ENCODE measurements at places on chromosomes 12 and 14. TPM values are rescaled to one million over a fixed set of nuclear protein-coding genes. Genes with fewer than 3 reads are reported as not detected.

CRIP1 gene
- total RNA-seq, result 51.1 TPM

CPNE8 gene
- 0.60 TPM for total RNA-seq

DNA sequence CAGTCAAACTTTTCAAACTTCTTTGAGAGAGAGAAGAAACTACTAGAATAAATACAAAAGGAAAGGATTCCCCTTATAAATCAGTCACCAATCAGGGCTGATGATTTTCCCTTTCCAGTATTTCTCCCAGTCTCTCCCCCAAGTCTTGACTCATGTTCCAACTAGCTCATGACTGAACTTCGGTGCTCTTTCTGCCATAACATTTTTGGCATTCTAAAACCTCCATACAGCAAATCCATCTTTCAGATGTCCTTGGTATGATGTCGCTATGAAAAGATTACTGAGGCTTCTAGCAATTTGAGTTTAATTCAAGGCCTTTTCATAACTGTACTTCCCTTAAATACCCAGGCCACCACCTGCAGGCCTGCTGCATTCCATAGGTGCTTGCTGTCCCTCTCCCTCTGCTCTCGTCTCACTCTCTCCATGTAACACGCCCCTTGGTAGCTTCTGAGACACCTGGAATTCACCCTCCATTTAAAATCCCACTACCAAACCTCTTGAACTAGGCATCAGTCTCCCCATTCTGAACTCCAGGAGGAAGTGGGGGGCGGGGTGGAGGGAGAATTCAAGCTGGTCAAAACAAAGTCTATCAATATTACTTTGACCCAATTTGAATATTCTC, 2.4 kb downstream of the PRKD1 start:
- DNase-seq, result peak; percentile 50

DNA sequence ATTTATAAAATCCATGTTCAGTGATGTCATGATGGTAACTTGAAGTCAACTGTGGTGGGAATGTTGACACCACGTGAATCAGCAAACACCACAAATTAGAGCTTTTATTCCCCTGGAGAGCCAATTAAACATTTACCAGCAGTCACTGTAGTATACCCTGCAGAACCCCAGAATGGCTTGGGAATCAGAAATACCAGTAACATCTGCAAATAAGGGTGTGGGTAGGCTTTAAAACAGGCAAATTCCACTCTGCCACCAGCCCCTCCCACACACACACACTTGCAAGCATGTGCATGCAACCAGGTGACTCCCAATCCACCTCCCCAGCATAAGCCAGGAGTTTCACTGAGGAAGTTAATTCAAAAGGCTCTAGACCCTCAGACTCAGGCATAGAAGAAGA, 63.6 kb upstream of the TMEM263 start:
- no peak for DNase-seq

DNA sequence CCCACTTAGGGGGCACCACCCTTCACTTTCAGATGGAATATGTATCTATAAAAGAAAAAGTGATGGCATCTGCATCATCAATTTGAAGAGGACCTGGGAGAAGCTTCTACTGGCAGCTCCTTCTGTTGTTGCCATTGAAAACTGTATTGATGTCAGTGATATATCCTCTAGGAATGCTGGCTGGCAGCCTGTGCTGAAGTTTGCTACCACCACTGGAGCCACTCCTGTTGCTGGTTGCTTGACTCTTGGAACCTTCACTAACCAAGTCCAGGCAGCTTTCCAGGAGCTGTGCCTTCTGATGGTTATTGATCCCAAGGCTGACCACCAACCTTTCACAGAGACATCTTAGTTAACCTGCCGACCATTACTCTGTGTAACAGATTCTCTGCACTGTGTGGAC, 44.7 kb downstream of the RIMKLB start:
- DNase-seq, result peak; percentile 34

GRCh38 chr14:55574988-55575387, 5.0 kb upstream of the KTN1 start:
- DNase-seq, result no peak

LEMD3 gene
- 82.1 TPM for total RNA-seq

PTPRR gene
- not detected for total RNA-seq

DNA sequence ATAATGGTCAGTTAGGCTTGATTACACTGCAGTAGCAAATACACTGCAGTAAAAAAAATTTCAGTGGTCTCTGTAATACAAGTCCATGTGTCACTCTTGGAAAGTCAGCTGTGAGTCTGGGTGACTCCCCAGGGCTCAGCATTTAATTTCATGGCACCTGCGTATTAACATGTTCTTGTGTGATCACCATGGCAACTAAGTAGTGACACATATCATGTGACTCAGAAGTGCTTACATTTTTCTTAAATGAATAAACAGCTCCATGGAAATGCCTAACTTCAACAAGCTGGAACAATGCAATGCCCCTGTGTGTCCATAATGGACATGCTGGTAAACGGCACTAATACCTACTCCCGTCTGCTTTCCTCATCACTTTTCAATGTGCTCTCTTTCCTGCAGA, 88.5 kb upstream of the ANO4 start:
- no peak for DNase-seq

TMTC1 gene
- total RNA-seq, result 30.3 TPM

LMBR1L gene
- total RNA-seq, result 51.3 TPM

- DNase-seq, result no peak
Measured at GRCh38 chr14:103288076-103288766, 45.8 kb upstream of the EIF5 start.

GRCh38 chr12:64931981-64932380, 107.5 kb downstream of the TBC1D30 start:
- no peak for DNase-seq

- no peak for DNase-seq
Measured at GRCh38 chr12:132429946-132430643, 59.9 kb upstream of the FBRSL1 start.

- DNase-seq, result no peak
Measured at GRCh38 chr12:131188131-131189050, 234.7 kb downstream of the ADGRD1 start.

KLRF2 gene
- not detected for total RNA-seq

All from cardiac muscle cell (in vitro differentiated cells and primary cell).